NCI-H2107 (cell line): ENCODE measurements at places on chromosomes 6 and 20.

DNA sequence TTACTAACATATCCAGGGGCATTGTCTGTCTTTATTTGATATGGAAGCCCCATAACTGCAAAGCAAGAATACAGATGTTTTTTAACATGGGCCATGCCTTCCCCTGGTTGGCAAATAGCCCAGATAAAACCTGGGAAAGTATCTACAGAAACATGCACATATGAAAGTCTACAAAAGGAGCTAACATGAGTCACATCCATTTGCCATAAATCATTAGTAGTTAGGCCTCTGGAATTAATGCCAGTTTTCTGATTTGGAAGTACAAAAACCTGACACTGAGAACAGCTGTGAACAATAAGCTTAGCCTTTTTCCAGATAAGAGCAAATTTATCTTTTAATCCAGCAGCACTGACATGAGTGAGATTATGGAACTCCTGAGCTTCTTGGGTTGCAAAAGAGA is 418.0 kb upstream of the IMPG1 start:
- DNase-seq, result no peak

DNA sequence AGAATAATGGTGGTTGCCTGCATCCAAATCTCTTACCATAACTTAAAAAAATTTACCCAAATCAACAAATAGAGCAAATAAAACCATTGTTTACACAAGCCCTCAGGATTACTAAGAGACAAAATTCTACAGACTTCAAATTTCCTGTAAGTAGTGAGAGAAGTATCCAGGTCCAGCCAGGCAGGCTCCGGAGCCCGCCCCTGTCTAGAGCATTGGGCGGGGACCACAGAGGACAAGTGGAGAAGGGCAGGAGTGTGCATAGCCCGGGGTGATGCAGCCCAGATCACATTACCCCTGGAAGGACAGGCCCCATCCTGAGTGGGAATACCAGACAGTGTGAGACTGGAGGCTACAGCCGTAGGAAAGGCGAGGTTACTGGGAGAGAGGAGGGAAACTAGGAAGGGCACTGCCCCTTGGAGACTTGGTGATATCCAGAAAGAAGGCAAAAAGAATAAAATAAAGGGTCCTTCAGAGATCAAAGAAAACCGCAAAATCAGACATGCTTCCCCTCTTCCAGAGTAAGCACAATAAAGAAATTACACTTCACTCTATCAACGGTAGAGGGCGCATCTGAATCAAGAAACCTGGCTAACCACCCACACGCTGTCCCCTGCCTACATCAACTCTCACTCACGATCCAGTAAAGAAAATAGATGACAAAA is 26.6 kb downstream of the RIN2 start:
- peak; percentile 28 for DNase-seq

DNA sequence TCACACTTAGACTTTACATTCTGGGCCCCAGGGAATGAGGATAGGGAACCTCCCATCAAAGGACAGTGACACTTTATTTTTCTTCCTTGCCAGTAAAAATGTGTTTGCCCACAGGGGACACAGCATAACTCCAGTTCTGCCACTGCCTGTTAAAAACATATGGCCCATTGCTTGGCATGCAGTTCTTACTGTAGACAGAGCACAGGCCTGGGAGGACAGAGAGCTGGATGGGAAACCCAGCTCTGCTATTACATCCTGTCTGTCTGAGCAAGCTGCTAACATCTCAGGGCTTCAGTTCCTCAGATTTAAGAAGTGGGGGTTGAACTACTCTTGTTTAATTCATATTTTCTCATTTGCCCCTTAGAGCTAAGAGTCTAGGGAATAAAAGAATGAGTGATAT is 120.2 kb downstream of the AKAP7 start:
- DNase-seq, result no peak

GRCh38 chr6:105624021-105624420 is 221.1 kb upstream of the PREP start:
- DNase-seq, result no peak

- DNase-seq, result no peak
Observed at GRCh38 chr20:37446286-37447032, 74.6 kb upstream of the NNAT start.

GRCh38 chr6:14447240-14447639 is 329.7 kb downstream of the CD83 start:
- DNase-seq, result no peak
